SK-N-SH treated with all-trans-retinoic acid at 6 μM for 48 hours (cell line): ENCODE measurements at places on chromosomes 2 and 18.

- ATAC-seq, result no peak
Measured at GRCh38 chr2:172232708-172233396, 130.2 kb upstream of the DLX2 start.

- no peak for ATAC-seq
Measured at GRCh38 chr2:200321780-200322534, 15.5 kb downstream of the SPATS2L start.

DNA sequence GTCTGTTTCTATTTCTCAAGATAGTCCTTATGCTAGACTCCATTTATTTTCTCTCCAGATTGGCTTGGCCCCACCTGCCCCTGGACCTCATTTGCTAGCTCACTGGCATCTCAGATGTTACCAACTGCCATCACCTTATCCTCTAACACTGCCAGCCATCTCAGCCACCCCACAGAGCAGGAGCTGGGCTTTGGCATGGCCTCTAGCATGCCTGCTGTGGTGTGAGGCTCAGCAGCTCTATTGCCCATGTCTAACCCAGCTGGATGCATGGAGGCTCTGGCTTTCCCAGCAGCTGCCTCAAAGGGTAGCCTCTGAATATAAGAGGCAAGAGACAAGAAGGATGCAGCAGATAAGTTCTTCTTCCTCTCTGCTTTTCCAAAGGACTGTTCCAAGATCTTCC is 373.4 kb downstream of the TNS1 start:
- ATAC-seq, result no peak

DNA sequence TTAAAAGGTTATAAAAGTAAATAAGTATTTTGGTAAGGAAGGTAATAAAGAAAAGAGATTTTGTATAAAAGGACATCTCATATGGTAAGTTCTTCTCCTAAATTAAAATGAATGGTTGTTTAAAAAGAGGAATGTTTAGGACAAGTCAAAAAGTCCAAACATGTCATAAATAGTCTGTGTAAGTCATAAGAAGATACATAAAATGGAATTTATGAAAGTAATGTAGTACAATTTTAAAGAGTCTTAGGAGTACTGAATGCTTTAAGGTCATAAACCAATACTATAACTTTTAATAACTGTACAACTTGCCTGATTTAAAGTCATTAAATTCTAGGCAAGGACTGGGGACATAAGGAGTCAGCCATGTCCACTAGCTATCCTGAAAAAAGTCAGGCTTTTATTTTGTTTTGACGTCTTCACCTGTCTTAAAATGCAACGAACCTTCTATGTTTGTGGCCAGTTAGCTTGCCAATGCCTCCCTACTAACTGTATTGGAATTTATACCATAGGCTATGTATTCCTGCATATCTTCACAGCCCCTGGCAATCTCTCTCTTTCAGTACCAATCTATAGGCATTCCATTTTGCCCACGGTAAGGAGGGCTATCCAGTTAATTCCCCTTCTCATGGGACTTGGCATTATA is 312.3 kb upstream of the LRRTM4 start:
- no peak for ATAC-seq

GRCh38 chr2:173782681-173783080 is 182.5 kb downstream of the SP3 start:
- ATAC-seq, result no peak
